Occipital lobe (tissue), 3 donors: ENCODE measurements at places on chromosomes 16 and 17. TPM values are rescaled to one million over a fixed set of nuclear protein-coding genes. Genes with fewer than 3 reads are reported as not detected.

GRCh38 chr17:76529224-76530094, 8.1 kb downstream of the CYGB start:
- DNase-seq = no peak

- no peak for DNase-seq
Observed at GRCh38 chr16:48503336-48503735, 106.6 kb downstream of the N4BP1 start.

DNA sequence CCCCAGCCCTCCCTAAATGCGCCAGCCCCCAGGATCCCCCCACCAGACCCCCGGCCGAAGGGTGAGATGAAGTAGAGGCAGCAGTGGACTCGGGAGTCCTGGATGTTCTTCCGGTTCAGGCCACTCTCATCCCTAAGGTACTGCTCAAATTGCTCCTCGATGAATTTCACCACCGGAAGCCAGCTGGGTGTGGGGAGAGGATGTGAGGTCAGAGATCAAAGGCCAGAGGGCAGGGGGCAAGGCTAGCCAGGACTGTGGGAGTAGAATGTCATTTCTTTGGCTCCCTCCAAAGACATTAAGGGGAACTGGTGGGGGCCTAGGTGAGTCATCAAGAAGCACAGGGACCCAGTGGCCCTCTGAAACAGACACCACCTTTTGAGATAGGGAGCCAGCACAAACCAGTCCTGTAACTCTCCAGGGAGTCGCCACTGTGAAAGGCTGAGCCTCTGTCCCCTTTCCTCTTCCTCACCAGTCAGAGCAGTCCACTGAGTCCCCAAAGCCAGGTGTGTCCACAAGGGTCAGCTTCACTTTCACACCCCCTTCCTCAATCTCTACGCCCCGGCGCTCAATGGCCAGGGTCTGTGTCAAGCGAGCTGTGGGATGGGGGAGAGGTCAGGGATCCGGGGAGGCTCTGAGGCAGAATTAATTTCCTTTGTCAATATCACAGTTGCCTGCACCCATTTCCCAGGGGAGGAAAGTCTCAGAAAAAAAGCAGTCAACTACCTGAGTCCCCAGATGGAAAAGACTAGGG, 895 bp downstream of the SEPTIN1 start:
- DNase-seq = no peak

DNA sequence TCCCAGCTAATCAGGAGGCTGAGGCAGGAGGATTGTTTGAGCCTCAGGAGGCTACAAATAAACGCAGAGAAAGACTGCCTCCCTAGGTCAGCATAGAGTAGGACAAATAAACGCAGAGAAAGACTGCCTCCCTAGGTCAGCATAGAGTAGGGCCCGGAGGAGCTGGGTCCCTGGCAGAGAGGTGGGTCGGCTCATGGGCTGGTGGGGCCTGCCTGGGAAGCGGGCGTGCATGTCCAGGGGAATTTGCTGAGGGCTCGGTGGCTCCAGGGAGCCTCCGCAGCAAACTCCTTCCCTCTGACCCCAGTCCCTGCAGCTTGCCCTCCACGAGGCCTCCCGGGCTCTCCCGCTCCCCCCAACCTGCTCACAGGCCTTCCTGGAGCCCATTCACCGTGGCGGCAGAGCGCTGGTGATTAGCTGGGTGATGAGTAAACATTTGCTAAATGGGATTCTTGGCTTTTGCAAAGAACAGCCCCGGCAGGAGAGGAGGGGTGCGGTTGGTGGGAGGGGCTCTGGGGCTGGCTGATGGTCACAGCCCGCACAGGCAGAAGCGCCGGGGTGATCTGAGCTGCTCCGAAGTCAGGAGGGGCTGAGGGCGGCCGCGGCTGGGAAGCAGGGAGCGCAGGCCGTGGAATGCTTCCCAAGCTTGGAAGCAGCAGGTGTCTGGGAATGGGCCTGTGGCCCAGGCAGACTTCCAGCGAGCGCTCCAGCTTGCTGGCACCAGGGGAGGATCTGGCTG, 93.1 kb downstream of the RTN4RL1 start:
- peak; percentile 59 for DNase-seq

DNA sequence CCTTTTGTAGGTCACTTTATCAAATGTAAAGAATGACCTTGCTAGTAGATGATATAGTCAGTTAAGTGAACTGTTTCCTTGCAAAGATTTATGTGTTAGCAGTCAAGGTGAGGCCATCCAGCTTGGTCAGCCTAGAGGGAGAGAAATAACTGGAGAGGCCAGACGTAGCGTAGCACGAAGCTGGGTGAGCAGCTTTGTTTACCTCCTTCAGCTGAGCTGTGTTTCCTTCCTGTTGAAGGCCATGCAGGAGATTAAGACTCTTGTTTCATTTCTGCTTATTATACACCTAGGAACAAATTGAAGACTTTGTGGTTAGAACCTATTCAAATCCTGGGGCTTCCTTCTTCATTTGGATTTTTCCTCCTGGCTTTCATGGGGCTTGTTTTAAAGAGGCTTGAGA, 267.1 kb downstream of the PHKB start:
- no peak for DNase-seq

- DNase-seq = no peak
Observed at GRCh38 chr16:85759136-85759535, 8.2 kb upstream of the C16orf74 start.

The ADAD2 gene
- total RNA-seq = not detected

DNA sequence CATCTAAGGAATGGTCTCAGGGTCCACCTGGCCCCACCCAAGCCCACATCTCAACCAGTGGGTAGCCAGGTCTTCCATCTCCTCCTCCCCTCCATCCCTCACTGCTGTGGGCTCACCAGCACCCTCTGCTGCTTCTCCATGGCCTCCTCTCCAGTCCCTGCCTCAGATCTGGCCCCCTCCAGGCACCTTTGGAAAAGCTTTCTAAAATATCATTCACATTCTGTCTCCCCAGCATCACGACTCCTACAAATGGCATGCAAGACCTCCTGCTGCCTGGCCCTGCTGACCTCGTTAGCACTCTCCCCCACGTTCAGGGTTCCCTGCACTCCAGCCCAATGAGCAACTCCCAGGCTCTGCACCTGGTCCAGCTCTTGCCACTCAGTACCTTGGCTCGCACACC, 13.7 kb downstream of the GLP2R start:
- DNase-seq = no peak

- DNase-seq = no peak
Observed at GRCh38 chr17:40862985-40863733, 3.9 kb downstream of the KRT12 start.

The DLX4 gene
- not detected for total RNA-seq

- no peak for DNase-seq
Observed at GRCh38 chr16:67606632-67607031, 38.3 kb upstream of the CARMIL2 start.

- DNase-seq = no peak
Observed at GRCh38 chr16:64434526-64435069, 687.3 kb downstream of the CDH11 start.

GRCh38 chr16:9092282-9092977, 986 bp downstream of the HAPSTR1 start:
- DNase-seq = no peak

DNA sequence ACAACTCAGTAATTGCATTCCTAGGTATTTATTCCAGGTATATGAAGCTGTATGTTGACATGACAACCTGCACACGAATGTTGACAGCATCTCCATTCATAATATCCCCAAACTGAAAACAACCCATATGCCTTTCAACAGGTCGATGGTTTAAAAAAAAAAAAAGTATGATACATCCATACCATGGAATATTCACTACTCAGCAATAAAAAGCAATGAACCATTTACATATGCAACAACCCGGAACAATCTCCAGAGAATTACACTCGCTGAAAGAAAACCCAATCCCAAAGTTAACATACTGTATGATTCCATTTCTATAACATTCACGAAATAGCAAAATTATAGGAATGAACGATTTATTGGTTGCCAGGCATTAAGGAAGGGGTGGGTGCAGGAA, 53.3 kb upstream of the DNAH9 start:
- no peak for DNase-seq

DNA sequence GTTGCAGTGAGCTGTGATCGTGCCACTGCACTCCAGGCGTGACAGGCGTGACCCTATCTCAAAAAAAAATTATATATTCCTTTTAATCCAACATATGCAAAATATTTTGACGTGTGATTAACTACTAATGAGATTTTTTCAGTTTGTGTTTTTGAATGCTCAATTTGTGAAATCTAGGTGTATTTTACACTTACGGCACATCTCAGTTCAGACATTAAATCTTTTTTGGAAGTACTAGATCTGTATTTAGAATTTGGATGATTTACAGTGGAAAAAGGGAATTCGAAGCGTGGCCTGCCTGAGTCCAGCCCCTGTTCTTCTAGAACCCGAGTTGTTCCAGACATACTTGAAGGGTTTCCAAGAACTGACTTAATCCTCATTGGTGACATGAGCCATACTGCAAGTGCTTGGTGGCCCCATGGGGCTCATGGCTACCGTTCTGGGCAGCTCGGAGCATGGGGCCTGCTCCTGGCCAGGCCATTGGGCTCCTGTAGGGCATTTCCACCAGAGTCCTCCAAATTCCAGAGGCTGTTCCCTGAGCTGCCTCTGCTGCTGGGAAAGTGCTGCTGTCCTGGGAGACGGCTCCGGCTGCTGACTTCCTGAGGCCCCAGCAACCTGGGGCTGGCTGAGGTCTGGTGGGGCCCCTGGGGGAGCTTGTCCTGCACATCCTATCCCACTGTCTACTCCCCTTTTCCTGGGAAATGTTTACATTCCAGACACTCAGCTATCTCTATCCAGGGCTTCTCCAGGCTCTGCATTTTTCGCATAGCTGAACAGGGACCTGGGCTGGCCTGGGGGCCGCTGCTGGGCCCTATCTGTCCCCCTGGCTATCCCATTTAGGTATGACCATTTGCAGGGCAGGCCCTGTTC, 27.2 kb downstream of the LLGL2 start:
- no peak for DNase-seq

- DNase-seq = no peak
Observed at GRCh38 chr17:30519707-30520106, 42.5 kb downstream of the GOSR1 start.

GRCh38 chr16:1197237-1197866, 27.7 kb downstream of the TPSG1 start:
- DNase-seq = no peak

DNA sequence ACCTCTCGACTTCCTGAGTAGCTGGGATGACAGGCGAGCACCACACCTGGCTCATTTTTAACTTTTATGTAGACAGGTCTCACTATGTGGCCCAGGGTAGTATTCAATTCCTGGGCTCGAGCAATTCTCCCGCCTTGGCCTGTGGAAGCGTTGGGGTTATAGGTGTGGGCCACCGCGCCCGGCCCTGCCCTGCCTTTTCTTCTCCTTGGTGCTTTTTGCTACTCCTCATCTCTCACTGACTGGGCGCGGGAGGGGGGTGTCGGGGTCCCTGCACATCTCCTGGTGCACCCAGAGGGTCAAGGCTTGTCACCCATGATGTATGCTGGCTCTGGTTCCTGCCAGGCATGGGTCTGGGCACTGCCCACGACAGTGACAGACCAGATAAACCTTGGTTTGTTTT, 2.9 kb downstream of the MCRIP2 start:
- DNase-seq = no peak

- no peak for DNase-seq
Observed at GRCh38 chr17:38354466-38354865, 2.8 kb downstream of the SOCS7 start.

- DNase-seq = peak; percentile 19
Observed at GRCh38 chr17:78281249-78281845, 49.9 kb downstream of the TMEM235 start.

DNA sequence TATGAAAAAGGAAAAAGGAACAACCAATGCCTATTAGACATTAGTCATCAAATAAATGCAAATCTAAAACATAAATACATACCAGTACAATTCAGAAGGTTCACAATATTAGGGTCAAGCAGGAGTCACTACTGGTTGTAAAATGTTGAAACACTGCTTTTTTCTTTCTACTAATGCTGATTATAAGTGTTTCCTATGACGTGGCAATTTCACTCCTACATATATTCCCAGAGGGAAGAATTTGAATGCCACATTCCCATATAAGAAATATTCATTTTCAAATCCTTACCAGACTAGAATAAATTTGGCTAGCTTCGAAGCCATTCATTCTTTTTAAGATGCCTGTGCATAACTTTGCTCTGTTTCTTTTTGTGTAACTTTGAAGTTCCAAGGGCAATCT, 2.6 kb upstream of the KRTAP9-2 start:
- no peak for DNase-seq

DNA sequence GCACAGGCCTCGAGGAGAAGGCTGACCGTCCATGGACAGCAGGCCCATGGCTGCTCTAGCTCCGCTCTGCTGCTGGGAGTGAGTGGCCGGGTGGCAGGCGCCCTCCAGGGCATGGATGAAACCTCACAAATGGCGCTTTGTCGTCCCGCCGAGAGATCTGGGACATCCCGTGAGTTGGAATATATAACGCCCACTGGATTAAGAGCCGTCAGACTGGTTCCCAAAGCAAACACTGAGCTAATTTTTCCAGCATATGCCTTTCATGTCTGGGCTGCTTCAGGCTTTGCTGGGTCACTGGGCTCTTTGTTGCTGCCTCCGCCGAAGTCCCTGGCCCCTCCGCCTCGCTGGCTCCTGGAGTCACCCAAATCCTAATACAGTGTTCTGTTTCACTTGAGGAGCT, 266.3 kb downstream of the FOXL1 start:
- no peak for DNase-seq

GRCh38 chr16:8660841-8661301, 13.5 kb upstream of the ABAT start:
- peak; percentile 36 for DNase-seq

DNA sequence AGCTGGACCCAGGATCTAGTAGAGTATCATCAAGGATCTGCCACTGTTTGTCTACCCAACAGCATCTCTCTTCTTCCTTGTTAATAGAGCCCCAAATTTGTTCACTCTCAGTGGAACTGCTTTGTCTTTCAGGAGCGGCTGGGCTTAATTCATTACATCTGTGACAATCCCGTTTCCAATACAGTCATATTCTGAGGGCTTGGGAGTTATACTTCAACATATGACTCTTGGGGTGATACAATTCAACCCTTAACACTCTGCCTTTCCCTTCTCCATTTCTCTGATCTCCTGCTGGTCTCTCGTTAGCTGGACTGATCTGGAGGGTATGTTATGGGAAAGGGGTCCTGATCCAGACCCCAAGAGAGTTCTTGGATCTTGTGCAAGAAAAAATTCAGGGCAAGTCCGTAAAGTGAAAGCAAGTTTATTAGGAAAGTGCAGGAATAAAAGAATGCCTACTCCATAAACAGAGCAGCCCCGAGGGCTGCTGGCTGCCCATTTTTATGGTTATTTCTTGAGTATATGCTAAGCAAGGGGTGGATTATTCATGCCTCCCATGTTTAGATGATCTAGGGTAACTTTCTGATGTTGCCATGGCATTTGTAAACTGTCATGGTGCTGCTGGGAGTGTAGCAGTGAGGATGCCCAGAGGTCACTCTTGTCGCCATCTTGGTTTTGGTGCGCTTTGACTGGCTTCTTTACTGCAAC, 42.4 kb downstream of the IQCK start:
- DNase-seq = no peak

The HBA2 gene
- total RNA-seq = 614 TPM

The CCL1 gene
- 0.47 TPM for total RNA-seq

The MPV17L gene
- 19.3 TPM for total RNA-seq

The ACSM2A gene
- total RNA-seq = not detected
